ENCODE measurements at places on chromosomes 5 and 9.

- no peak for DNase-seq
Observed at GRCh38 chr5:56415356-56415765, 182.2 kb upstream of the ANKRD55 start.

GRCh38 chr5:154949781-154950180 lies 8.9 kb downstream of the MRPL22 start:
- DNase-seq = no peak

- DNase-seq = peak; percentile 66
Observed at GRCh38 chr5:34898258-34898895, 16.9 kb downstream of the RAD1 start.

DNA sequence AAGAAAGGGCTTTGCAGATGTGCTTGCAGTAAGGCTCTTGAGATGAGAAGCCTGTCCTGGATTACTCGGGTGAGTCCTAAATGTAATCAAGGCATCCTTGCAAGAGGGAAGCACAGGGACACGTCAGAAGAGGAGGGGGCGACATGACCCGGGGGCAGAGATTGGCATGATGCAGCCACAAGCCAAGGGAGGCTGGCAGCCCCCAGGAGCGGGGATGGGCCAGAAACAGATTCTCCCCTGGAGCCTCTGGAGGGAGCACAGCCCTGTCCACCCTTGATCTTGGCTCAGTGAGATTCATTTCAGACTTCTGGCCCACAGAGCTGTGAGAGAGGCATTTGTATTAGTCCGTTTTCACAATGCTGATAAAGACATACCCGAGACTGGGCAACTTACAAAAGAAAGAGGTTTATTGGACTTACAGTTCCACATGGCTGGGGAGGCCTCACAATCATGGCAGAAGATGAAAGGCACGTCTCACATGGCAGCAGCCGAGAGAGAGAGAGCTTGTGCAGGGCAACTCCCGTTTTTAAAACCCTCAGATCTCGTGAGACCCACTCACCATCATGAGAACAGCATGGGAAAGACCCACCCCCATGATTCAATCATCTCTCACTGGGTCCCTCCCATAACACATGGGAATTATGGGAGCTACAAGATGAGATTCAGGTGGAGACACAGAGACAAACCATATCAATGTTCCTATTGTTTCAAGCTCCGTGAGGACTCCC lies 76.1 kb downstream of the ADAMTS2 start:
- no peak for DNase-seq

DNA sequence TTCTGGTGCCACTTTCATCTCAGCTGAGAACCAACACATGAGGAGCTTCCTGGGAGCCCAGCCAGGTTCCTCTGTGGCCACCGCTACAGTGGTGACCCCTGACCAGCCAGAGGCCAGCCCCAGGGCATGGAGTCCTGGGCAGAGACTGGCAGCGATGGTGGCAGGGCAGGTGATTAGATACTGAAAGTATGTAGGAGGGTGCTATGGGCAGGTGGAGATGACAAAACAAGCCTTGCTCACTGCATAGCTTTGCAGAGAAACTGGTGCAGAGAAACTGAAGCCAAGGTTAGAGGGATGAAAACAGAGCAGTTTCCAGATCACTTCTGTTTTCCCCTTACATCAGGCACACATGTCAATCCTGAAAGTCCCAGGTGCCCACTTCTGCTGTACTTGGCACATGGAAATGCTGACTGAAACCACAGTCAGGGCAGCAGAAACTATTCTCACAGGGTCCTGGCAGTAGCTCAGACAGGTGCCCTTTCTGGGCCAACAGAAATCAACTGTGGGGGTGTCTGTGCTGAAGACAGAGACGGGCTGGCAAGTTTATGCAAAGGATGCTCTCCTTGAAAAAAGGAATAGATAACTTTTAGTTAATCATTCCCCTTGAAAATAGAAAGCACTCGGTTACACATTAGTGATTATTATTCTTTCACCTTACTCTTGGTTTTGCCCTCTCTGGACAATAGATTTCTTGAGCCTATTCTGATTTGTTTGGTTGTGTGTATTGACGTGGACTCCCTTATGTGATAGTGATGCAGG lies 90.3 kb downstream of the ANKRD55 start:
- DNase-seq = peak; percentile 31

GRCh38 chr9:76654575-76654974 lies 109.7 kb upstream of the PCA3 start:
- DNase-seq = no peak

- no peak for DNase-seq
Observed at GRCh38 chr5:154811239-154811638, 39.2 kb downstream of the FAXDC2 start.

DNA sequence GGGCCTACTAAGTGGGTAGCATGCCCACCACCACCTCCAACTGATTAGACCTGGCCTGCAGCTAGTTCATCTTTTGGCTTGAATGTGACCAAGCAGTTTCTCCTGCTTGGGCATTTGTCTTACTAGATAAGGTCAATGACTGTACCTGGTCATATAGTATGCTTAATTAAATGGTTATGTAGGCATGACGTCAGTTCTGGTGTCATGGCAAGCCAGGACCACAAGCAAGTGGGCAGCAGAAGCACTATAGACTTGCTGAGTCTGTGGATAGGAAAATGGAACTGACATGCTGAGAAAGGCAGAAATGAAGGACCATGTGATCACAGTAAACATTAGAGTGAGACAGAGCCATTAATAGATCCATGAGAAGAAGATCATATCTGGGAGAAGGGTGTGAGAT lies 55.6 kb upstream of the C6 start:
- DNase-seq = no peak

DNA sequence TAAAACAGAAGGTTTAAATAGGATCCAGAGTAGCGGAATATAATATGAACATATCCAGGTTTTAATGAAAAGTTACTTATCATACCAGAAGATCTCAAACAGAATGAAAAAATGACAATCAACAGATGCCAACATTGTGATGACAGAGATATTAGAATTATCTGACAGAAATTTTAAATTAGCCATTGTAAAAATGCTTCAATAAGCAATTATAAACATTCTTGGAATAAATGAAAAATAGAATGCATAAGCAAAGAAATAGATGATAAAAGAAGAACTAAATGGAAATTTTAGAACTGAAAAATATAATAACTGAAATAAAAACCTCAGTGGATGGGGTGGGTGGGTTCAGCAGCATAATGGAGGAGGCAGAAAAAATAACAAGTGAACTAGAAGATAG lies 37.2 kb downstream of the ZMAT2 start:
- DNase-seq = no peak

Measured in stimulated activated CD4-positive, alpha-beta T cell treated with anti-CD3 and anti-CD28 coated beads, Interleukin-4, amount 100 ng/mL, for 24 hours (primary cell).